GDM1 (cell line): ENCODE measurements at places on chromosomes 7 and 10.

GRCh38 chr7:158805414-158805813, 23.9 kb downstream of the ESYT2 start:
- no peak for DNase-seq

- DNase-seq: no peak
Measured at GRCh38 chr10:97726636-97727178, 10.2 kb upstream of the ZFYVE27 start.

- DNase-seq: no peak
Measured at GRCh38 chr7:130069179-130069977, 956 bp upstream of the KLHDC10 start.

DNA sequence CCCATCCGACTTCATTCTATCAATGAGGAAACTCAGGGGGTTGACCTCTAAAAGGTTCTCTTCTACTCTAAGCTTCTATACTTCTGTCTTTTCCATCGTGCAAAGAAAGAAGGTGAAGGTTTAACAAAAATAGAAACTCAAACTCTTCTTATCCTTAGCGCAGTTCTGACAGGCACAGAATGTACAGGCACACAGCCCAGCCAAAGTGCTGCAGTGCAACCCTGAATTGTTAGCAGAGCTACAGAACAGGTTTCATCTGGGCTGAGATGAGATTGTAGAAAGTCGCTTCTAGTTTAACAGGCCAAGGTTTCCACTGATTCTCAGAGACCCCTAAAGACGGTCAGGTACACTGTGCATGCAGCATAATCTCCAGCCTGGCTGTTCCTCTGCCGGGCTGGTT, 79.3 kb upstream of the AFAP1L2 start:
- DNase-seq: no peak

GRCh38 chr7:158410720-158411119, 176.9 kb downstream of the PTPRN2 start:
- no peak for DNase-seq

DNA sequence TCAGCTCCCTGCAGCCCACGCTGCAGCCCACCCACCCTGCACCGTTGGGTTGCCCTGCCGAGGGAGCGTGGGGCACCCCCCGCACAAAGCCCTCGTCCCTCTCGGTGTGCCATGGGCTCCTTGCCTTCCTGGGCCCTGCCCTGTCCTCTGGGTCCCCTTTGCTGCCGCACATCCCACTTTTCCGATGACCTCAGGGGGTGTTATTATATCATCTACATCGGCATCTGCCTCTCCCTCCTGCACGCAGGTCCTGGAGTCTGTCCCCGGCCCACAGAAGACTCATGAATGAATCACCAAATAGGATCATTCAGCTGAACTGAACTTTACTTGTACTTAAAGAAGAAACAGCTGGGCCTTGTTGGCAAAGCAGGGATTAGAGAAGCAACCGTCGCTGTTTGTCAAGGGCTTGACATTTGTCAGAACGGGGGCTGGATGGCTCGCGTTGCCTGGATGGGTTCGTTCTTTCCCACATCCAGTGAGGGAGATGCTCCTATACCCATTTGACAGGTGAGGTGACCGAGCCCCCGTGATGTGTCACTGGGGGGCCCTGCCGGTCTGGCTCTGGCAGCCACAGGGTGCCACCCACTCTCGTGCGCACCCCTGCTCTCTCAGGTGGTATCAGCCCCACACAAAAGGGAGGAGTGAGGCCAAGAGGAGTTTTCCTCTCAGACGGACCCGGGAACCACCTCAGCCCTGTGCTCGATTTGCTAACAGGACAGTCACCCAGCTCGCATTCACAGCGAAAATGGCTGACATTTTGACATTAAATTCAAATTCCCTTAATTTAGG, 58.6 kb upstream of the EBF3 start:
- no peak for DNase-seq

GRCh38 chr10:102367441-102367840, 28.1 kb upstream of the NFKB2 start:
- no peak for DNase-seq

- no peak for DNase-seq
Measured at GRCh38 chr10:126972635-126973414, 67.6 kb downstream of the DOCK1 start.

DNA sequence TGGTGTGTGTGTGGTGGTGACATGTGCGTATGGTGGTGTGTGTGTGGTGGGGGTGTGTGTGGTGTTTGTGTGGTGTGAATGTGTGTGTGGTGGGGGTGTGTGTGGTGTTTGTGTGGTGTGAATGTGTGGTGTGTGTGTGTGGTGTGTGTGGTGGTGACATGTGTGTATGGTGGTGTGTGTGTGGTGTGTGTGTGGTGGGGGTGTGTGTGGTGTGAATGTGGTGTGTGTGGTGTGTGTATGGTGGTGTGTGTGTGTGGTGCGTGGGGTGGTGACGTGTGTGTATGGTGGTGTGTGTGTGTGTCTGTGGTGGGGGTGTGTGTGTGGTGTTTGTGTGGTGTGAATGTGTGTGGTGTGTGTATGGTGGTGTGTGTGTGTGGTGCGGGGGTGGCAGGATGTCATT, 453.1 kb downstream of the DNAJB6 start:
- no peak for DNase-seq

GRCh38 chr10:3467052-3467951, 294.7 kb upstream of the PITRM1 start:
- DNase-seq: no peak

- no peak for DNase-seq
Measured at GRCh38 chr7:36100634-36101033, 52.4 kb upstream of the EEPD1 start.

DNA sequence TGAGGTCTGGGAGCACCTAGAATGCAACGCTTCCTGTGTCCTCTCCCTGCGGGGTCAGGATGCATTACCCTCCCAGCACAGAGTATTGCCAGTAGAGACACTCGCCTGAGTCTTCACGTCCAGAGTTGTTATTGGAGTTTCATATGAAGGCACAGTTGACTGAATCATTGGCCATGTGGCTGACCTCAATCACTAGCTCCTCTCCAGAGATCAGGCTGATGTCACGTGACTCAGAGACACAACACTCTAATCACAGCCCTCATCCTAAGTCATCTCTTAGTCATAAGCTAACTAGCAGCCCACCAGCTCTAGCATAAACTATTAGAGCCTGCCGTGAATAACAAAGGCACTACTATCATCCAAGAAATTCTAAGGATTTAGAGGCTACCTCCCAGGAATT, 107.8 kb downstream of the HECW1 start:
- no peak for DNase-seq

GRCh38 chr10:120630266-120630665, 173.2 kb downstream of the PLPP4 start:
- no peak for DNase-seq

- DNase-seq: no peak
Measured at GRCh38 chr10:127972751-127973357, 66.0 kb downstream of the PTPRE start.

DNA sequence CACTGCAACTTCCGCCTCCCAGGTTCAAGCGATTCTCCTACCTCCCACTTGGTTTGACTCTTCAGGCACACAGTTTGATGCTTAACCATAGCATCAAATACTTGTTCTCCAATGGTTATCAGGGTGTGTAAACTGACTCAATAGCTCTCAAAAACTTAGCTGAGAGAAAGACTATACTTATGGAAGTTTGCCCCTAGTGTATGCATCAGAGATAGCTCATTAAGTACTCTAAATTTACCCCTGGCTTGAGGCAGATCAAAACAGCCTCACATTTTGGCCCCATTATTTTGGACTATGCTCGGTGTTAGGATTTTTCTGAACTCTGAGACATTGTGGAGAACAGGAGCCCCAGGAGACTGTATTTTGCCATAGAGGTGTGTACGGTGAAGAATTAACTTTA, 40.8 kb upstream of the SLC35B4 start:
- DNase-seq: no peak

DNA sequence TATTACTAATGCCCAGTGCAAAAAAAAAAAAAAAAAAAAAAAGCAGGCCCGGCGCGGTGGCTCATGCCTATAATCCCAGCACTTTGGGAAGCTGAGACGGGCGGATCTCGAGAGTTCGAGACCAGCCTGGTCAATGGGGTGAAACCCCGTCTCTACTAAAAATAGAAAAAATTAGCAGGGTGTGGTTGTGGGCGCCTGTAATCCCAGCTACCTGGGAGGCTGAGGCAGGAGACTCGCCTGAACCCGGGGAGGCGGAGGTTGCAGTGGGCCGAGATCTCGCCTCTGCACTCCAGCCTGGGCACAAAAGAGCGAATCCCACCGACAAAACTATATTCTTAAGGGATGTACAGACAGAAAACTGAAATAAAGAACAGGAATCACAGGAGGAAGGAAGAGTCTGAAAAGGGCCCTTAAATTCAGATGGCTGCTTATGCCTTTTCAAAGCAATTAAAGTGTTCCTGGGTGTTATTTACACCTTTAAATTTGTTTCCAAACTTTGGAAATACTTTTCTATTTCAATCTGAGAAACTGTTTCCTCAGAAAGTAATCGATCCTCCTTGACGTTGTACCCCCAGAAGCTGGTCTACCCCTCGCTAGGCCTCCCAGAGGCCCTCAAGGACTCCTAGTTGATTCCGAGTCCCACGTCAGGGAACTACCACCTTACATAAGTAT, 2.0 kb upstream of the KMT2E start:
- no peak for DNase-seq

GRCh38 chr10:99412099-99412498, 18.3 kb downstream of the GOT1 start:
- no peak for DNase-seq

DNA sequence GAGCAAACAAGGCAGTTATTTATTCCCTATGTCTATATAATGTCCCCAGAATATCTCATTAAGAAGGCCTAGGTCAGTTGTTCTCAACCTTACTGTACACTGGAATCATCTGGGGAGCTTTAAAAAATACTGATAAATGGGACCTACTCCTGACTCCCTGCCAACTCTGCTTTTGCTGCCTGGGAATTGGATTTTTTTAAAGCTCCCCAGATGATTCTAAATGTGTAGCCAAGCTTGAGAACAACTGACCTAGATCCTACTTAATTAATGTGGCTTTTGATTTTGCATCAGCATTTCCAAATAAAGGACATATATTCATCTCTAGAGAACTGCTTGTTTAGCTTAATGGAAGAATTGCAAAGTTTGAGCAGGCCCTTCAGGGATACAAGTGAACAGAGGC, 91.7 kb upstream of the HPS1 start:
- DNase-seq: no peak

- no peak for DNase-seq
Measured at GRCh38 chr10:117441812-117442443, 66.7 kb upstream of the PDZD8 start.

- DNase-seq: no peak
Measured at GRCh38 chr7:26657206-26657641, 207.2 kb downstream of the SKAP2 start.

DNA sequence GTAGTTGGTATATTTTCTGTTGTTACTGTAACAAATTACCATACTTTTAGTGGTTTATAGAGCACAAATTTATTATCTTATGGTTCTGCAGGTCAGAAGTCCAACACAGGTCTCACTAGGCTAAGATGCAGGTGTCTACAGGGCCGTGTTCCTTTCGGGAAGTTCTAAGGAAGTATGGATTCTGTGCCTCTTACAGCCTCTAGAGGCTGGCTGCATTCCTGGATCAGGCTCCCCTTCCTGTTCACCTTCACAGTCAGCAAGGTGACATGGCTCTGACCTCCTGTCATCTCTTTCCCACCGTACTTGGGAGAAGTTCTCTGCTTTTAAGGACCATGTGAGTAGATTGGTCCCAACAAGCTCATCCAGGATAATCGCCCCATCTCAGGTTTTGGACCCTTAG, 37.3 kb downstream of the BMPR1A start:
- DNase-seq: no peak

DNA sequence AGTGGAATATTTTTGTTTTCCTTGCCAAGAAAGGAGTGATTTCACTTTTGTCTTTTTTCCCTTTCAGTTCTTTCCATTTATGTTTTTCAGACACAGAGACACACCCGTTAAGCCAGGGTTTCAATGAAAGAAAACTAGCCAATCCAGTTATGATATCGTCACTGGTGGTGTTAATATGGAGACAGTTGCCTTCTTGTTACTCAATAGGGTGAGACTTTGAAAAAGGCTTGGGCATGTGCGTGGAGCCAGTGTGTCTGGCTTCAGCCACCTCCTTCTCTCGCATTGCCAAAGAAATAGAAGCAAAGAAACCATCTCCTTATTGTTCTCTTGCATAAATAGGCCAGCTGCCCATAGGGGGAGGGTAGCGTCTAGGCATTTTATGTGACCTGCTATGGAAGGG, 84.1 kb upstream of the DLX6 start:
- DNase-seq: no peak

DNA sequence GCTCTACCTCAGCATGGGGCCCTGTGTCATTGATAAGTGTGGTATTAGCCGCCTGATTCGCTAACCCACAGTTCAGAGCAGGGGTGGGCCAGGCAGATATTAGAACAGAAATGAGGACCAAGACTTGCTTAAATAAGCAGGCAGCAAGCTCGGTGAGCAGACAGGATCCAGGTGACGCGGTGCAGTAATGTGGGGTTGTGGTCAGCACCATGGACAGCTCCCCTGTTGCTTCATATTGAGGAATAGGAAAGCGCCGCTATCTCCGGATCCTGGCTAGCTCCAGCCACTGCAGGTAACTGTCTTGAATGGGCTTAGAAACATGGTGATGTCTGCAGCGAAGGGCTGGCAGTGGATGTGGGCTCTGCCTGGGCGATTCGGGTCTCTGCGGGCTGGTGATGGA, 51.3 kb upstream of the GPR26 start:
- DNase-seq: peak; percentile 4

GRCh38 chr10:2251631-2252030, 514.3 kb upstream of the ADARB2 start:
- no peak for DNase-seq

DNA sequence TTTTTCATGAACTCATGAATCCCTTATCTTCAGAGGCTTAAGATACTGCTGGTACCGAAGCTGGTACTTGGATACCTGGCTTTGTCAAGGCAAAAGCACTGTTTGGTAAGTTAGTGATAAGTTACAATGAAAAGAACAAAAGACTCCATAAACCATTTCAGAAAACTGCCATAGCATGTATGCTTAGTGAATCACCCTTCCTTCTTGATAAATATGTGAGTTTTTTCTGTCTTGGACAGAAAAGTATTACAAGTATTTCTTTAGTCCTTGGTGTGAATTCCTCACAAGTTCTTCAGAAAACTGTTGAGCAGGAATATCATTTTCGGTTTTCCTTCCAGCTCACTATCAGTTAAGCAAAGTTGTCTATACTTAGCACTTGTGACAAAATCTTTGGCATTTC, 25.6 kb downstream of the PUS7 start:
- DNase-seq: no peak

- DNase-seq: no peak
Measured at GRCh38 chr7:100027197-100027596, 11.8 kb downstream of the ZKSCAN1 start.

- no peak for DNase-seq
Measured at GRCh38 chr7:80821771-80822319, 97.0 kb downstream of the SEMA3C start.

DNA sequence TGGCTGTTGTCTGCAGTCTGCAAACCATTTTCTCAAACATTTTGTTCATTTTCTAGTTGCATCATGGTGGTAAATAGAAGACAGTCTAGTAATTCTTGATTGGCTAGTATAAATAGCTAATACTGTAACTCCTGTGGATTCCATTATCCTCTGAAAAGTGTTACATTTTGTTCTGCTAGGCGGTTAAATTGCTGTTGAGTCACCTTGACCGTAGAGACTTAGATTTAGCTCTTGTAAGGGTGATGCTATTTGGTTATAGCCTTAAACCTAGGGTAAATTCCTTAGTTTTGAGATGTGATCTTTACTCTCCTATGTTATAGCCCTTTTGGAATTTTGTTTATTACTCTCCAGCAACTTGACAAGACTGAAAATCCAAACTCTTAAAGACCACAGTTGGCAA, 58.8 kb downstream of the SHOC2 start:
- DNase-seq: no peak

- DNase-seq: no peak
Measured at GRCh38 chr10:121611393-121612159, 13.3 kb upstream of the FGFR2 start.
